Activated CD4-positive, alpha-beta T cell treated with anti-CD3 and anti-CD28 coated beads, Interleukin-2, amount 50 U/mL, for 48 hours (primary cell): ENCODE measurements at places on chromosomes 5 and 9.
A peak's percentile ranks its signal among the peaks of the same experiment; 100 is the strongest.

DNA sequence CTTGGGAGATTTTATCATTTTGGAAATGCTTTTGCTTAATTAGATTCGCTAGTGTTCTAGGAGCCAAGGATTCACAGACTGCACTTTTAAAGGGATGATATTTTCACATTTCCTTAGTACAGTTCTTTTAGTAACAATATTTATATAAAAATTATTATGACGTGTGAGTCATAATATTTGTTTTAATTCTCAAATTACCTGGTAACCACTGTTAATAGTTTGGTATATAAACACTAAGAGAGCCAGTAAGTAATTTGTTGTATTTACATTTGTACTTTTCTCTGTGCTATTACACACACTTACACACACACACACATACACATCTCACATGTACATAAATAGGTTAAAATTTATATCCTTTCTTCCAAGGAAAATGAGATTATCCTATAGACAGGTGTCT lies 58.8 kb upstream of the RAD23B start:
- no peak for DNase-seq

GRCh38 chr9:124290743-124291554 lies 33.2 kb downstream of the NEK6 start:
- no peak for DNase-seq

DNA sequence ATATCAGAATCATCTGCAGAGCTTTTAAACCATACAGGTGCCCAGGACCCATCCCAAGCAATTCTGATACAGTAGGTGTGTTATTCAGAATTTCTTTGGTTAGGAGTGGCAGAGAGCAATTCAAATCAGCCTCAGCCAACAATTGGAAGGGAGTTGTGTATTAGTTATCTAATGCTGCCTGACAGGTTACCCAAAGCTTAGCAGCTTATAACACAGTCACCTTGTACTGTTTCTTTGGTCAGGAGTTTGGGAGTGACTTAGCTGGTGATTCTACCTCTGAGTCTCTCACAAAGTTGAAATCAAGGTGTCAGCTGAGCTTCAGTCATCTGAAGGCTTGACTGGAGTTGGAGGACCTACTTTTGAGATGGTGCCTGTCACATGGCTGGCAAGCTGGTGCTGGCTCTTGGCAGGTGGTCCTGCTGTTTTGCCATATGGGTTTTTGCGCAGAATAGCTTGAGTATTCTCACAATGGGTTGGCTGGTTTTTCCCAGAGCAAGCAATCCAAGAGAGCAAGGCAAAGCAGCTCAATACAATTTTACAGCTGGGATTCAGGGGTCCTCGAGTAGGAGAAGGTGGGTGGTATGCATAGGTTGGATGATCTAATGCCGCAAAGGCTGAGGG lies 18.7 kb upstream of the CARNMT1 start:
- no peak for DNase-seq

DNA sequence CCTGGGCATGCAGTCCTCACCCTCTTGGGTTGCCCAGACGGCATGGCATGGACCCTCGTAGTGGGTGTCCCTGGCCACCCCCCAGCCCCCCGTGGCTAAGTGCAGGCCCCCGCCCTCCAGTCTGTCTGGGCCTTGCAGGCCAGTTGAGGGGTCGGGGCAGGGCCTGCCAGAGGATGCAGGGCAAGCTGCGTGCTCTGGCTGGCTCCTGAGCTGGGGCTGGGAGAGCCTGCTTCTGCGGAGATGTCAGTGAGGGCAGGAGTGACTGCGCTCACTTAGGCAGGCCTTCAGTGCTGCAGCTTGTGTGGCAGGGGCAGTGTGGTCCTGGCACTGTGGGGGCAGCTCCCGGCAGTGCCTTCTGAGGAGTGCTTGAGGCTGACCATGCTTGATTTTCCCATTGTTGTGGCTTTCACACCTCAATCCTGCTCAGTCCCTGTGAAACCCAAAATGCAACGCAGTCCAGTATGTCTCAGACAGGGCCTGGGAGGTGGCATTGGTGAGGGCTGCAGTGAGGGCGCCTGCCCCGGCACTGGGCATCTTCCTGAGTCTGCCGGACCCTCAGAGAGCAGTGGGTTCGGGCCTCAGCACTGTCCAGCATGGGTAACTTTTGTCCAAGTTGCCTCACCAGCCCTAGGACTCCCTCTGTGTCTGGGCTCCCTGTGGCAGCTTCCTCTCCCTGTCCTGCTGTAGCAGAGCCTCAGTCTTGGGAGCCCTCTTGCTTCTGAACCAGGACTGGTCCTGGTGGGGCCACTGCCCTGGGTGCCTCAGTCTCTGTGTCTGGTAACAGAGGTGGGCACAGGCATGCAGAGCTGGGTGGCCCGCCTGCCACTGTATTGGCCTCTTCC lies 93.0 kb downstream of the PHF2 start:
- no peak for DNase-seq

DNA sequence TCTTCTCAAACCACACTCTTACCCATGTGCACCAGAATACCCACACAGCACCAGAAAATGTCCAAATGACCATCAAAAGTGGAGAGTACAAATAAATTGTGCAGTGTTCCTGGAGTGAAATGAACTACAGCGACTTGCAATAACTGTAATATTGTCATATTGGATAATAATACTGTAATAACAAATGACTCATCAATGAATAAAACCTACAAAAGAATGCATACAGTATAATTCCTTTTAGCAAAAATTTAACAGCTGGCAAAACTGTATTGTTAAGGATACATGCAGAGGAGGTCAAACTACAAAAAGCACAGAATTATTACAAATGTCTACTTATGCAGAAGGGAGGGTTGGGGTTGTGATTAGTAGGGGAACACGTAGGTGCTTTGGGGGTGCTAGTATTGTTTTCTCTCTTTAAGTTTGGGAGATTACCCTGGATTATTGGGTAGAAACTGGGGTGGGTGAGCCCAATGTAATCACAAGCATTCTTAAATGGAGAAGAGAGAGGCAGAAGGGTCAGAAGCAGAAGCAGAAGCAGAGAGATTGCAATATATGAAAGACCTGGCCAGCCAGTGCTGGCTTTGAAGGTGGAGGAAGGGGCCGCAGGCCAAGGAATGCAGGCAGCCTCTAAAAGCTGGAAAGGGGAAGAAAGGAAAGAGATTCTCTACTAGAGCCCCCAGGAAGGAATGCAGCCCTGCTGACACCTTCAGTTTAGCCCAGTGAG lies 21.8 kb downstream of the IRF1 start:
- DNase-seq, result no peak

DNA sequence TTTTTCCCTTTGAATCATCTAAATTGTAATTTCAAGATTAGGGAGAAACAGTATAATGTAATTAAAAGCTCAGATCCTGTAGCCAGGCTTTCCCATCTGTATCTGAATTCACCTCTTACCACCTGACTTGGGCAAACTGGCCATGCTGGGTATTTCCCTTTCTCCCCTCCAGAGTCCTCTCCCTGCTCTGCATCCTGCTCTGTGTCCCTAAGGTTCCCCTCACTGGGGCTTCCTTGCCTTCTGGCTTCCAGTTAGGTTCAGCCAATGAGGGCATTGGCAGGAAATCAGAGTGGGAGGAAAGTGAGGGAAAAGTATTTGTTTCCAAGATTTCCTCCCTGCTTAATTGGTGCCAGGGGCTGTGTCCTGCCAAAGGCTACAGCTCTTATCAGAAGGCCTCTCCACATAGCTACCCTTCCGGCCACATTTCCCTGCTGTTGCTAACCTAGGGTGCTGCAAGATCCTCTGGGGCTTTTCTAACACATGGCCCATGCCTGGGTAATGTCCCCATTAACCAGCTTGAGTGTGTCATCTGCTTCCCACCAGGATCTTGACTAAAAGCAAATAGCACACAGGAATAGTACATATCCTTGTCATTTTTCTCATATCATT lies 51.0 kb upstream of the MPDZ start:
- no peak for DNase-seq

- DNase-seq, result no peak
These were observed 288.0 kb downstream of the ASTN2 start for GRCh38 chr9:117126871-117127270.

DNA sequence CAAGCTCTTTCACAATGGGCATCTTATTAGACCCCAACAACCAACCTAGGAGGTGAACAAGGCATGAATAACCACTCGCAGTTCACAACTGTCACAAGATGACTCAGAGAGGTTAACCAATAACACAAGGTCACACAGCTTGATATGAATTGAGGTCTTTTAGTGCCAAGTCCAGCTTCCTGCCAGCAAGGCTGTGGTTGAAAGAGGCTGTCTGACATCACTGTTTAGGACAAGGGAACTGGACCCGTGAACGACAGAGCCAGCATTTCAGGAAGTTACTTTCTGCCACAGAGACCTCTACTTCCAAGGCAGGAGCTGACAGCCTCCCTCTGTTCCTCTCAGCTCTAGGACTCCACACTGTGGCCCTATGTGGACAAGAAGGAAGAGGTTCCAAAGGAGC lies 53.4 kb upstream of the ALDH1B1 start:
- DNase-seq, result no peak

DNA sequence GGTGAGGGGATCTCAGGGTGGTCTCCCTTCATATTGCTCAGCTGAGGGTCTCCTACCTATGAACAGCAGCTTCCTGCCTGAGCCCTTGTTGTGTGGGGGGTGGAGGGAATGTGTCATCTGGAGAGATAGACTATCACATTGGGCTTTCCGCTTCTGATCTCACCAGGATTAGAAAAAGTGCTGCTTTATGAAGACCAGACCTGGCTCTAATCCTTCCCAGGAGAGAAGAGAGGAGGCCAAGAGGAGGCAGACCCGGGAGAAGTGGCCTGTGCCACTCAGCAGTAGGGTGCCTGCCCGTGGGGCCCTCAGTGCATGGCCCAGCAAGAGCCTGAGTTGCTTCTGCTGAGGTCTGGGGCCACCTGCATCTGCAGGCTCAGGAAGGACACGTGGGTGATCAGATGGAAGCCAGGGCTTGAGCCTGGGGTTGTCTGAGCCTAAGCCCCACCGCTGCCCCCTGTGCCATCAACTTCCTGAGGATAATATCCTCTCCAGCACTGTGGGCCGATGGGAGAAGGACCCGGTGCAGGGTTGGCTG lies 22.1 kb upstream of the COL5A1 start:
- DNase-seq, result no peak

DNA sequence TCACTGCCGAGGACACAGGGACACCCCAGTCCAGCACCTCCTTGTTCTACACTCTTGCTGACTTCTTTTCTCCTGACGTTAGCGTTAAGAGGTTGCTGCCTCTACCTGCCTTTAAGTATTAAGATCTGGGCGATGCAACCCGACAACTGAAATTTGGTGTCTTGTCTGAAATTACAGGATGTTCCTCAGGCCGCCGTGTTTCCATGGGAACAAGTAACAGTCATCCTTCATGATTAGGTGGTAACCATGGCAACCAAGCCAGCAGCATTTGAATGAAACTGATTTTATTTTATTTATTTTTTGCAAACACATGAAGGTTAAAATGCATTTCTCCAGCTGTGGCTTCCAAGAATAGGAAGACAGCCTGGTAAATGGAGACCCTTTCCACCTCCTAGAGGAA lies 20.8 kb downstream of the DAB2IP start:
- DNase-seq, result no peak

DNA sequence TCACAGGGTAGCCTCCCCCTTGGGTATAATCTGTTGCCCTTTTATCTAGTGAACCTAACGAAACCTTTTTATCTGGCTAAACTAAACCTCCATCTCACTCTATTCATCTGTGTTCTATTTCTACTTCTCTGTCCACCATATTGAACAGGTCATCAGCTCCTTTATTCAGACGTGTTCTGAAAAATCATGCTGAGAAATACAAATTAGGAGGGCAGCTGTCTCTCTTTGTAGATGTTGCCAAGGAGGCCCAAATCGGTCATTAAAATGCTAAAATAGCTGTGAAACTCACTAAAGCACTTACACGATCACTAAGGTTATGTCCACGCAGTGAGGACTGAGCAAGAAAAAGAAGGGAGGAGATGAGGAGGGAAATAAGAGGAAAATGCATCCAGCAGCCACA lies 115.6 kb upstream of the RETREG1 start:
- DNase-seq, result no peak

GRCh38 chr5:37495668-37496347 lies 116.7 kb downstream of the WDR70 start:
- DNase-seq, result no peak

GRCh38 chr9:12920437-12920836 lies 145.6 kb downstream of the LURAP1L start:
- no peak for DNase-seq

DNA sequence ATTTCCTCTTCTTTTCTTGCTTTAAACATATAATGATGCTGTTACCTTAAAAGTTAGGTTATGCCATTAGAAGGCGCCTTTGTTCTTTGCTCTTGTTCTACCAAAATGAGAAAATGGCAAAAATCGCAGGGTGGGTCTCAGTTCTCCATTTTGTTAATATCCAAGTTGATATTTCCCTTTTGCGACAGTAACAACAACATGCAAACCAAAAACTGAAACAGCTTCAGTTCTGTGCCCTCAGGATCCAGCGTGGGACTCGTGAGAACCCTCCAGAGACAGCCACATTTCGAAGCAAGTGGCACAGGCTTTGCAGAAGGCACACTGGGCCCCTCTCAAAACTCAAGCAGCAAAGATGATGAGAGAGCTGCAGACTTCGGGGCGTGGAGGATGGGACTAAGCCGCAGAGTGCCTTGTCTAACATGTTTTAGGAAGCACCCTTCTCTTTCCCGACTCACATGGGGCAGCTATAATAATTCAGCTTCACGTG lies 33.0 kb upstream of the LCP2 start:
- no peak for DNase-seq

- DNase-seq, result peak; percentile 42
These were observed 31.1 kb downstream of the SEC61B start for GRCh38 chr9:99253134-99253533.

GRCh38 chr5:32654427-32654826 lies 56.7 kb upstream of the NPR3 start:
- no peak for DNase-seq

DNA sequence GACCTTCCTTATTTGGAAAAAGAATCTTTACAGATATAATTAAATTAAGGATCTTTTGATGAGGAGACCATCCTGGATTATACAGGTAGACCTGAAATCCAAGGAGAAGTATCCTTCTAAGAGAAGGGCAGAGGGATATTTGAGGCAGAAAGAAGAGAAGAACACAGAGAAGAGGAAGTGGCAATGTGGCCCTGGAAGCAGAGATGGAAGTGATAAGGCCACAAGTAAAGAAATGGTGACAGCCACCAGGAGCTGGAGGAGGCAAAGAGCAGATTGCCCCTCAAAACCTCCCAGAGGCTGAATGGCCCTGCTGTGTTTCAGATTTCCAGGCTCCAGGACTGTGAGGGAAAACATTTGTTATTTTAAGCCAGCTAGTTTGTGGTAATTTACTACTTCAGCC lies 93.0 kb upstream of the ANKRD55 start:
- DNase-seq, result no peak

- no peak for DNase-seq
These were observed 165.2 kb downstream of the ADAMTS12 start for GRCh38 chr5:33726422-33727165.

DNA sequence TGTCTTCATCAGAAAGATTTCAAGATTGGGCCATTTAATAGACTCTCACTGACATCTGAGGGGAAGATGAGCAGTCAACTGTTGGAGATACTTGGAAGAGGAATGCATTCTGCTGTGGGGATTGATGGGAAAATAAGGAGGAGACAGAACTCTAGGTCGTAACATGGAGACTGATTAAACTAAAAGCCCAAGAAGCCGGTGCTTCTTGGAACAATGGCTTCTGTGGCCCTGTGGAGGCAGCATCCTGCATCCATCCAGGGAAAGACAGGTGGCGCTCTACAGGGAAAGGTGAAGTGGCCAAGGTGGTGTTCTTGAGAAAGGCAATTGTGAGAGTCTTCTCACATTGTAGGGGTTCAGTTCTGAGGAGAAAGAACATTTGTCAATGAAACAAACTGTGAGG lies 31.3 kb downstream of the ZFAND5 start:
- no peak for DNase-seq
